ENCODE measurements at places on chromosomes 1 and 21.

GRCh38 chr1:202101184-202101583, 21.5 kb upstream of the GPR37L1 start:
- DNase-seq: no peak

- DNase-seq: no peak
Measured at GRCh38 chr1:238487931-238488330, 597.2 kb upstream of the ZP4 start.

GRCh38 chr1:17117451-17118265, 1.6 kb downstream of the PADI2 start:
- DNase-seq: no peak

DNA sequence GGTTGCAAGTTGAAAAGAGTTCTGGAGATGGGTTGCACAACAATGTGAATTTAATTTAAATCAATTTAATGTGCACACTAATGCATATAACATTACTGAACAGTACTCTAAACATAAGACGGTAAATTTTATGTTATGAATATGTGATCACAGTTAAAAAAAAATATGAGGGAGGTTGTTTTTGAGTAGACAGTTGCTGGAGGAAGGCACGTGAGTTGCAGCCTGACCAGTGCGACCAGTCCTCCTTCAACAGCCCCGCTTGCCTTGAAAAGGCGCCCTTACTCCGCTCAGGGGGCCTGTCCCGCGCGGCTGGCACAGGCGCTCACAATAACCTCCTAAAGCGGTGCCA, 322 bp upstream of the OLIG1 start:
- no peak for DNase-seq

- no peak for DNase-seq
Measured at GRCh38 chr1:81802707-81803430, 2.1 kb downstream of the ADGRL2 start.

DNA sequence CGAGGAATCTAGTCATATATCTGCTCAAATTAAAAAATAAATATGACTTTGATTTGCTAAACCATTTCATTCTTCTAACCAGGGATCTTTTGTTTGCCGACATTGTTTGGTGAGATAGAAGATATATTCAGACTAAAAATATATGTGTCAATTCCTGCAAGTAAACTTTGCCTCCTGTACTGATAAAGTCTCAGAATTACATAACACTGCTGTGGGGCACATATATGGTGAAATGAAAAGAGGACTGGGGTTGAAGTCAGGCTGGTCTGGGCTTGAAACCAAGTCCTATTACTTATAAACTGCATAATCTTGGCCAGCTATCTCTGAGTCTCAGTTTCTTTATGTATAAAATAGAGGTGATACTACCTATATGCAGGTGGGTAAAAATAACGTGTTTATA, 9.8 kb downstream of the SCMH1 start:
- DNase-seq: no peak

DNA sequence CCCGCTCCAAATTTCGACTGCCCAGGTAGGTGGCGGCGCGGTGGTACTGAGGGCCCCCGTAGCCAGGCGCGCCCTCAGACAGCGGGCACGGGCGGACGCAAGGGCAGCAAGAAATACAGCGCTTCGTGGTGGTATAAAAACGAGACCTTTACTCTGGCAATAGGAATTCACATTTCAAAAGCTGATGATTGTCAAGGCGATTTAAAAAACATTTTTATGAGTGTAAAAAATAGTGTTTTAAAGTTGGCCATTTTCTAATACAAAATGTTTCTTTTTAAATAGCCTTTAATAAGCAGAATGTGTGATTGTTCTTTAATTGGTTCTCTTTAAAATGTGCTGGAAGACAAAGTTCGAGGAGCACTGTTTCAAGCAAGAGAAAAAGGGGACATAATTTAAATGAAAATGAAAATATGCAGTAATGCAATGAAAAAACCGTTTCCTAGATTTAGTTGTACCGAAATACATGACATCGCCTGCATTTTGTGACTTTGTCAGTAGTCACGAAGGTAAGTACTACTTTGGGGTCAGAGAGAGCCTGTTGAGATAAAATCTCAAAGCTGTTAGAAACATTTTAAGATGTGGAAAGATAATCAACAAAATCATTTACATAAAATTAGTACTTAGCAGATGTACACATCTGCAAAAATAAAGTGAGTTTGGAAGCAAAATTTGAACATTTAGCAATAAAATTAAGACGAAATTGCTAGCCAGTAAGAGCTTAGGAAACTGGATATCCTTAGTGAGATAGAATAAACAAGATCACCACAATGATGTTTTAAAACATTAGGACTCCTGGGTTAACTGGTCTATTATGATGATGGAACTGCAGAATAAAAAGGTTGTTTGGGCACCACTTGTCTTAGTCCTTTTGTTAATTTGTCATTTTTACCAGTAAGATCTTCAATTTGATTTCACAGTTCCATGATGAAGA, 1.1 kb upstream of the PSMG1 start:
- no peak for DNase-seq

GRCh38 chr1:245131026-245131393, 23.8 kb upstream of the KIF26B start:
- DNase-seq: no peak

DNA sequence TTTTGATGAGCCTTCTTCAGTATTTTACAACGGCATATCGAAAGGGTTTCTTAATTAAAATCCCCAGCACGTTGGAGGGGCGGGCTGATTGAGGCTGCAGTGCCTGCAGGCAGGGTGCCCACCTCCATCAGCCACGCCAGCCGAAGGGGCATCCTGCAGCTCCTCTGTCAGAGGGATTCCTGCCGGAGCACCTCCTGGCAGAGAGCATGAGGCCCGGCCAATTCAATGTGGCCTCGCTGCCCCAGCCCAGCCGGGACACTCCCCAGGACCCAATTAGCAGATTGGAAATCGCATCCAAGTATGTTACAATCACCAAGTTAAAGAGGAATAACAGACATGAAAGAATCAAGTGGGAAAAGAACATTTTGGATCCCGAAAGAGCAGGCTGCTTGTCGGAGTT, 216.6 kb downstream of the ST6GALNAC3 start:
- DNase-seq: no peak

DNA sequence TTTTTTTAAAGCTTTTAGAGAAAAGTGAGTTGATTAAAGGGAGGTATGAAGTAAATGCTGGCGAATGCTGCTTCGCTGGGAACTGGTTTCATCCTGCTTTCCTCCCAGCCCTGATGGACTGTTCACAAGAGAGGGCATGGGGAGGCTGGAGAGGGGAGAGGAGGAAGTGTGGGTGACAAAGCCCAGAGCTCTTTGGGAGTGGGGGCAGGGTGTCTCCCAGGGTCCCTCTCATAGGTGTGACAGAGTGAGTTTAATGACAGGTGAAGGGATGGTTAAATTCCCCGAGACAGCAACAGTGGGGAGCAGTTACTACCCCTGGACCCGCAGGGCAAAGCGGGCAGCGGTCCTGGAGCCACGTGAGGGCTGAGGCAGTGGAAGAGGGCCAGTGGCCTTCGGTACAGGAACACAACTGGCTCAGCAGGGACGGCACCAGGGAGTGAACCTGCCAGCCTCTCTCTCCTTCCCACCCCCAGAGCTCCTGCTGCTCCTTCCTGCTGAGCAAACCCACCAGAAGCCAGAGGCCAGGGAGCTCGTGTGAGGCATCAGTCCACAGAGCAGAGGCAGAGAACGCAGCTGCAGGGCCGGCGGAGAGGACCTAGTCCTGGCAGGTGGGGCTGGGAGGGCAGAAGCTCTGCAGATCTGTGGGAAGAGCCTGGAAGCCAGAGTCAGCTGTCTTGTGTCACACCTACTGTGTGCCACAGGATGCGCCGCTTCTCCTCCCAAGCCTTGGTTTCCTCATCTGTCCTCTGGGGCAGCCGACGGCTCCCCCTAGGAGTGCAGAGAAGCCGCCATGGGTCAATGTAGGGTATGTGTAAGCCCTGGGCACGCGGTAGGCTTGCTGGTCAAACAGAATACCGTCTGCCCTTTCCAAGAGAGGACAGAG, 20.9 kb upstream of the LRP8 start:
- peak; percentile 16 for DNase-seq

DNA sequence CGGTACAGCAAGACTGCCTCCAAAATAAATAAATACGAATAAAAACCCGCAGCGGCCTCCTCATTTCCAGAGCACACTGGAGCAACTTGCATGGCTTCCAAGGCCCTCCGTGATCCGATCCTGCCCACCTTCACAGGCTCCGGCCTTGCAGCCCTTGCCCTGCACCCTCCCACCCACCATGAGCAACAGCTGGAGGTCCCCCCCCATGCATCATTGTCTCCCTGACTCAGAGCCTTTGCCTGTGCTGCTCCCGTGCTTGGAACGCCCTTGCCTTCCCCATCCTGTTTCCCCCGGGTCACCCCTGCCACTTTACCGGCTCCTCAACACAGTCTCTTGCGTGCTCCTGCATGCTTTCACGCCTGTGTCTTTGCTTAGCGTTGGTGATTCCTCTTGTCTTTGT, 71.0 kb upstream of the ANGPTL1 start:
- no peak for DNase-seq

GRCh38 chr1:65026235-65026634, 59.9 kb upstream of the JAK1 start:
- DNase-seq: no peak

DNA sequence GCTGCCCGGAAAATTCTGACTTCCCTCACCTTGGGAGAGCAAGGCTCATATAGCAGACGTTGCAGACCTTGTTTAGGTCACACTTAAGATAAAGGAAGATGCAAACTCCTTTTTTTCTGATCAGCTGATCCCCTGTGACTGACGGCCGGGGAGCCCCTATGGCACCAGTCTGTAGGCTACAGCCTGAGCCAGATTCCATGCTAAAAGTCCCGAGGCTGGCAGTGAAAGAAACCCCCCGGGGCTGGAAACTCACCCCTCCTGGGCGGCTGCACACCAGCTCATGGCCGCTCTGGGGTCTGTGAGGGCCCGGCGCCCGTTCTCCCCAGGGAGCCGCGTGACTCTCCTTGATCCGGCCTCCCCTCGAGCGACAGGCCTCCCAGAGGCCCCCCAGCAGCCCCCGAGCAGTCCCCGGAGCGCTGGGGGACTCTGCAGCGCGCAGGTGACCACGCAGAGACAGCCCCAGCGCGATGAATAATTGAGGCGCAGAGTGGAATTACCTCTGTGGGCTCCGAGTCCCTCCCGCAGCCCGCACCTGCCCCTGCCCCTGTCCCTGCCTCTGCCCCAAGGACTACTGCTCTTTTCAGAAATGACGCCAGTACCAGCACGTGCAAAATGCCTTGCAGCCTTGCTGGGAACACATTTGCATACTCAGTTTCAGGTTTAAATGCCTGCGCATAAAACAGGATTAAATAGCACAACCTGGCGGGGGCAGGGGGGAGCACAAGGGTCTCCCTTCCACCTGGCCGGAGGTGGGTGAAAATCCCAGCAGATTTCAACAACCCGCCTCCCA, 62.6 kb upstream of the CLDN14 start:
- DNase-seq: no peak

DNA sequence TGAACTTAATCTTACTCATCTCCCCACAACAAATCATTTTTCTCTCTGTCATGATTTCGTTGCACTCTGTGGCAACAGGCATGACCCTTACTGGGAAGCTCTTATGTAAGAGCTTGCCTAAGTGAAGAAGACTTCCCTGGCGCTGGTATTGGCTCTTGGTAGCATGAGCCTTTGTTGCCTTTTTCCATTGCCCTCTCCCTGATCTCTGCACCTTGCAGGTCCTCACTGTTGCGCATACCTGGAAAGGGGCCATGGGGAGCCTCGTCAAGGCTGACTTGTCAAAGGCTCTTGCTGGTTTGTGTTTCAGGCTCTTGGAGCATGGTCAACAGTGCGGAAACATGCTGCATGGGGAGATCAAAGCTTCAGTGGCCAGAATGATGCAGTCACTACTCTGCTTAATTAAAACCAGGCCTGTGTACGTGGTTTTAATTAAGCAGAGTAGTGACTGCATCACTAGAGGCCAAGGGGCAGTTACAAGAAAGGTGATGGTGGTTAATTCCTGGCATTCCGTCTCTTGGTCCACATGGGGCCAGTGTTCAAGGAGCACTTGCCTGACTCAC, 141.3 kb downstream of the SPATA46 start:
- no peak for DNase-seq

- no peak for DNase-seq
Measured at GRCh38 chr1:145786271-145786670, 37.6 kb downstream of the RNF115 start.
